ENCODE measurements at places on chromosomes 2 and 18. TPM values are rescaled to one million over a fixed set of nuclear protein-coding genes. Genes with fewer than 3 reads are reported as not detected.

GRCh38 chr2:17969661-17970060, 91.2 kb downstream of the KCNS3 start:
- DNase-seq, result no peak

DNA sequence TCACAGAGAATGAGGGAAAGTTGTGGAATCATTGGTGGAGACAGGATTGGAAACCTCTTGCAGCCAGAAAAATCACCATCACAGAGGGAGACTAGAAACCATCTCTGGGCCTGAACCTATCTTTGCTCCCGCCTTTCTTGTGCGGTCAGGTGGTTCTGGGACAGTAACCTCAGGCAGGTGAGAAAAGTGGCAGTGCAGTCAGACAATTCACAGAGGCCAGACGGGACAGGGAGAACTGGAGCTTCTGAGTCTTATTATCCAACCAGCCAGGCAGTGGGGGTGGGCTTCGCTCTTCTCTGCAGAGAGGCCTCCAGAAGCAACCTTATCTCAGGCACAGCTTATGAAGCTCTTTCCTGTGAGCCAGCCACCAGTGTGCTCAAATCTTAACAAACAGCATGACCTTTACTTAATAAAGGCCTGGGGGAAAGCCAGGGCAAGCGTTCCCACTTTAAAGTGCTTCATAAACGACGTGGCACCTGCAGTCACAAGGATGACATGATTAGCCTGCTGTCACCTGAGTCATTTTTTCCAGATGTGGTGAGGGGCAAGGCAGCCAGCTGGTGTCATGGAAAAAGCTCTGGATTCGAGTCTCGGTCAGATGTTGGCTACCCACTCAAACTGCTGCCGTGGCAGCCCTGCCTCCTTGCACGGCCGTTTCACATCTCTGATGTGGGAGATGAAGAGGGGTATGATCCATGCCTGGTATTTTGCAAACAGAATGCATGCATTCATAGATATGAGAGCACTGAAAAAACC, 109.7 kb downstream of the B3GNT2 start:
- no peak for DNase-seq

- DNase-seq, result no peak
These were observed 581.2 kb upstream of the SLC8A1 start for GRCh38 chr2:41033127-41033526.

GRCh38 chr2:241030333-241030680, 31.9 kb downstream of the SNED1 start:
- DNase-seq, result no peak

GRCh38 chr18:9741793-9742523, 33.9 kb downstream of the RAB31 start:
- DNase-seq, result peak; percentile 74

GRCh38 chr18:35284841-35285240, 5.2 kb downstream of the ZSCAN30 start:
- DNase-seq, result no peak

NYAP2 gene
- total RNA-seq, result not detected

MAP3K19 gene
- total RNA-seq, result not detected

MROH2A gene
- total RNA-seq, result 0.10 TPM

OBSL1 gene
- total RNA-seq, result 41.5 TPM

All from RPMI7951 (cell line).